Nasal cavity respiratory epithelium epithelial cell of viscerocranial mucosa (primary cell): ENCODE measurements at places on chromosomes 5 and 9. TPM values are rescaled to one million over a fixed set of nuclear protein-coding genes. Genes with fewer than 3 reads are reported as not detected.

Gene FYB1
- total RNA-seq, result 0.34 and 16.9 TPM in 2 replicates

Gene ZFAND5
- 88.2 and 168 TPM in 2 replicates for total RNA-seq

Gene MELK
- 9.0 and 13.3 TPM in 2 replicates for total RNA-seq

Gene TSLP
- 1.2 and 1.4 TPM in 2 replicates for total RNA-seq

Gene TRIM36
- total RNA-seq, result 0.71 and 1.4 TPM in 2 replicates

Gene SH3RF2
- total RNA-seq, result 14.4 and 32.2 TPM in 2 replicates

Gene SPINK5
- 30.3 and 51.3 TPM in 2 replicates for total RNA-seq

Gene SLC2A6
- total RNA-seq, result 3.8 and 6.2 TPM in 2 replicates

Gene GNPDA1
- total RNA-seq, result 68.4 and 76.6 TPM in 2 replicates

Gene FAM81B
- total RNA-seq, result not detected in 2 replicates

Gene NMUR2
- total RNA-seq, result not detected in 2 replicates

Gene BAAT
- total RNA-seq, result under 0.01 and 0.07 TPM in 2 replicates
